ENCODE measurements at places on chromosomes 13 and 19.

DNA sequence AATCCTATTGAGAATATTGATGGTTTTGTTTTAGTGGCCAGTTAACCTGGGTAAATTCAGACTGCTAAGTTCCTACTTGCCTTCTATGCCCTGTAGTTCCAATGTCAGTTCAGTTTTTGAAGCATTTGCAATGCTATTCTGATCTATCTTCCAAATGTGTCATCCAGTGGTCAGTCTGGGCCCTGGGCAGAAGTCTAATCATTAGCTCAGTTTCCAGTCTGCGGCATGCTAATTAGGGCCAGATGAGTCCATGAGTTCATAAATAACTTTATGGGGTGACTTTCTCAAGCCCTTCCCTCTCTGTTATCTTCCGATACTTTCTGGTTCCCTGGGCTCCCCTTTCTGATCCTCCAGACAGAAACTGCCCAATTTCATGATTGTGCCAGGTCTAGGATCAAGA is 32.7 kb downstream of the FAM187B start:
- no peak for DNase-seq

DNA sequence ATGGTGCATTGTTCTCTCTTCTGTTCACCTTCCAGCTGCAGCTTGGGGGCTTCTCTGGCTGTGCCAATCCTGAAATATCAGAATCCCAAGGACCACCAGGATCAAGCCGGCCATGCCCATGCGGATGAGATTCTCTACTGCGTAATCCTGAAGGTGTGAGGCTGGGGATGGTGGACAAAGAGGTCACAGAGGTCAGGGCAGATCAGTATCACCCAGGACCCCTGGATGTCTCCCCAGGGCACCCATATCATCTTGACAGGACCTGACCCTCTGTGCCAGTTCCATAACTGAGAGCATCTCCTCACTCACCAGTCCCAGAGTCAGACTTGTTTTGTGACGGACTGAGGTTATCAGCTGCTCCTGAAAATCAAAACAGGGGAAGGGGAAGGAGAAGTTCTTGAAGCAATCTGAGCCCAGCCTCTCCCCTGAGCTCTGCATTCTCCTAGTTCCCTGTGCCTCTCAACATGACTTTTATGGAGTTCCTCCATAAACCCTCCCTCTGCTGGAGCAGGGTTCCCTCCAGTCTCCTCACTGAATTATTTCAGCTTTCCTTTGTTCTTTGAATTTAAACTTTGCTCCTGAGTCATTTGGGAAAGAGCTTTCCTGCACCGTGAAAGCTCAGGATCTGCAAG is 5.5 kb downstream of the LILRA5 start:
- DNase-seq, result no peak

DNA sequence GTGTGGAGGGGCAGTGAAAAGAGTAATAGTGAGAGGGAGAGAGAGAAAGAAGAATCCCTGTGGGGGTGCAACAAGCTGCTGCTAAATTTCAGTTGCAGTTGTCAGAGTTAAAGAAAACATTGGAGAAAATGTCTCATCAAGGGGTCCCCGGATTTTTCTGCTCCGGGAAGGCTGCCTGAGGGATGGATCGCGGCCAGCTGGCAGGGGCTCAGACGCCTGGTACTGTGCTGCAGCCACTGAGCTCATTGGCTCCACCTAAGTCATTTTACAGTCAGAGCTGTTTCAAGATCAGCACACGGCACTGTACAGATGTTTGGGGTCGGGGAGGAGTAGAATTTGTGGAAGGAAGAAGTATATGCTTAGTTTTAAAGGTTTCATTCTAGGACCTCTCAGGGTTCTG is 106.2 kb downstream of the SHISA2 start:
- DNase-seq, result no peak

DNA sequence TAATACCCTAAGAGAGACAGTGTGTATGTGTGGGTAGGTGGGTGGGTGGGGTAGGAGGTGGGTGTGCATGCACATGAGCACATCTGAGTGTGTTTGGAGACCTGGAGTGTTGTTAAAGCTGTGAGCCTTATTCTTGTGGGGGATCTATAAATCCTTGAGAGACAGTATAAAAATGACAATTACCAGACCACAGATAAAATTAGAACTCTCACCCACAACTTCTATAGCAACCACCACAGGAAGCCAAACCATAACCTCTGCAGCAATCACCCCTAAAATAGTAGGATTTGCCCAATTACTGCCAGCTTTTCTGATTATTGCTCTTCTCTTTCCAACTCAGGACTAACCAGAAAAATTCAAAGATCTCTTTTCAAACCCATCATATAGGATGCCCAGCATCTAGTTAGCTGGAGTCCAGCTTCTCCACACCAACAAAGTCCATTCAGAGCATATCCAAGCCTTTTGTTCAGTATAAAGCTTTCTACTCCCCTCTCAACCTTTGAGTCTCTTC is 93.4 kb upstream of the SLITRK1 start:
- no peak for DNase-seq

GRCh38 chr19:8926341-8926740 is 83.9 kb downstream of the MUC16 start:
- no peak for DNase-seq

- no peak for DNase-seq
Measured at GRCh38 chr13:42041684-42042035, 6.8 kb upstream of the DGKH start.

- DNase-seq, result no peak
Measured at GRCh38 chr13:112683581-112683980, 6.3 kb upstream of the ATP11A start.

DNA sequence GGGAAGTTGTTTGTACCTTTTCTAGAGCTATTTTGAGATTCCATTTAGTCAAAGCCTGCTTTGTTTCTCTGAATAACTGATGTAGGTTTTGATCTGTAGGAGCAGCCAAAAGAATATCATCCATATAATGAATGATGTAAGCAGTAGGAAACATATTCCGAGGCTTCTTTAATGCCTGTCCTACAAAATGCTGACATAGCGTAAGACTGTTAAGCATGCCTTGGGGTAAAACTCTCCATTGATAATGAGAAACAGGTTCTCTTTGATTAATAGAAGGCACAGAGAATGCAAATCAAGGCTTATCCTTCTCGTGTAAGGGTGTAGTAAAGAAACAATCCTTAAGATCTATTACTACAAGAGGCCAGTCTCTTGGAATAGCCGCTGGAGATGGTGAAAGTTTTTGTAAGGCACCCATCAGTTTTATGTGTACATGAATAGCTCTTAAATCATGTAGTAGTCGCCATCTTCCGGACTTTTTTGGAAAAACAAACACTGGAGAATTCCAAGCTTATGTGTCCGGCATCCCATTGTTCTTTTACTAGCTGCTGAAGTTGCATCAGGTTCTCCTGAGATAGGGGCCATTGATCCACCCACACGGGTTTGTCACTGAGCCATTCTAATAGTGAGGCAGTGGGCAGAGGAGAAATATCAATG is 13.5 kb downstream of the FPR3 start:
- DNase-seq, result no peak

DNA sequence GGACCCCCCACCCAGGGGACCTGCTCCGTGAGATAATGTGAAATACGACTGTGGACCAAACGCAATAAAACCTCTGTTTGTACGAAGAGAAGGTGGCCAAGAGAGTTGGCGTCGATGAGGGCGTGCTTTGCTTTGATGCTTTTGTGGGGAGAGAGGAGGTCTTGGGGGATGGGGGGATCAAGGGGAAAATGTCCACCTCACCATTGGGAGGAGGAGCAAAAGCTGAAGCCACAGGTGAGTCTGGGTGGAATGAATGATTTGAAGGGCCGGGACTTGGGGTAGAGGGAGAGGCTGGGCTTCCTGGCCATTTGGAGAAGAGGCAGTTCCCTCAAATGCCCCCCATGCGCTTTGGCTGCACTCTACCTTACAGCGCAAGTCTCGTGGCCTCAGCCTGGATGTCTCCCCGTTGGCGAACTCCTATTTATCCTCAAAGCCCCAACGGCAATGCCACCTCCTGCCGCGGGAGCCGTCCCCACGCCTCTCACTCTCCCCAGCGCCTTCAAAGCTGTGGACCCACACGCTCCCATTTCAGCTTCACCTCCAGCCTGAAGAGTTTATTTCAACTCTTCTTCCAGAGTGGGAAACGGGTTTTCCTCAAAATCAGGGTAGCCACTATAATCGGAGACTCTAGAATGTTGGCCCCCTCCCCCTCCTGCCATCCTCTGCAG is 795 bp upstream of the ABCA7 start:
- DNase-seq, result no peak

DNA sequence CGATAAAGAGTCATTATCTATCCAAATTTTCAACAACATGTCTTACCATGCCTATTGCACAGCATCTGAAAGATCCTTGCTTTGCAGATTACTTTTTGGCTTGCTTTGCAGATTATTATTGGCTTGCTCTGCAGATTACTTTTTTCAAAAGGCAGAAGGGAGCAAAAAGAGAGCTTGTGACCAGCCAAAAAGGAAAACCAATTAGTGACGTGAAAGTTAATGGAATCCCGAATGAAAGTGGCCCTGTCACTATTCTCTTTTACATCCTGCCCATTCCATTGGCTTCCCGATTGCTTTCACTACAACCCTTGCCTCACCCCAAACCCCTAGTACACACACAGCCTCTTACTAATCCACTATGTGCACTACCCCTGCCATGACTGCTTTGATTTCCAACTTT is 81.3 kb downstream of the LHFPL6 start:
- DNase-seq, result no peak

DNA sequence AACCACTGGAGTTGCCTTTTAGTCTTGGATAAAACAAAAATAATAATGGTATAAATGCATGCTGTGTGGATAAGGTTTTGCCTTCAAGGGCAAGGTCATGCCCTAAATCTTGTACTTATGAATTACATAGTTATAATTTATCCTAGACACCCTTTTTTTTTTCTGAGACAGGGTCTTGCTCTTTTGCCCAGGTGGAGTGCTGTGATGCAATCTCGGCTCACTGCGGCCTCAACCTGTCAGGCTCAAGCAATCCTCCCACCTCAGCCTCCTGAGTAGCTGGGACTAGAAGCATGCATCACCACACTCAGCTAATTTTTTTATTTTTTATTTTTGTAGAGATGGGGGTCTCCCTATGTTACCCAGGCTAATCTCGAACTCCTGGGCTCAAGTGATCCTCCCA is 7.7 kb upstream of the DACT3 start:
- DNase-seq, result no peak

GRCh38 chr13:24127116-24127631 is 33.3 kb upstream of the SPATA13 start:
- DNase-seq, result no peak

- DNase-seq, result no peak
Measured at GRCh38 chr13:101655435-101655834, 203.0 kb downstream of the ITGBL1 start.

DNA sequence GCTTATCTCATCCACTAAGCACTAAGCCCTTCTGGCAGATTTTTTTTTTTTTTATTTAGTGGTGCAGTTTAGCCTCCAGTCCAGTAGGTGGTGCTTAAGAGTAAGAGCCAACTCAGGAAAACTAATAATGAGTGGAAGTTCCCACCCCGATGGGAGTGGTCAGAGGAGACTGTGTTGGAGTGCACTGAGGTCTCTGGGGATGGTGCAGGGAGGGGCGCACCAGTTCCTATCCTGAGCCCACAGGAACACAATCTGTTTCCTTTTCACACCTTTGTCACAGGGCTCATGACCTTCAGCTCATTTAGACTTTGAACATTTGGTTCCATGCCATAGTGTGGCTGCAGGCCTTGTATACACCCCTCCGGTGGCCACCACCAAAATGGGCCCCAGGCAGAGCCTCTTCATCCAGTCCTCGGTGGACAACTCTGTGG is 367.4 kb downstream of the SPRY2 start:
- no peak for DNase-seq

GRCh38 chr19:2049741-2050348 is 1.2 kb downstream of the MKNK2 start:
- no peak for DNase-seq

- DNase-seq, result no peak
Measured at GRCh38 chr13:61830475-61830874, 414.8 kb upstream of the PCDH20 start.

- DNase-seq, result no peak
Measured at GRCh38 chr19:39187552-39187943, 9.2 kb upstream of the NCCRP1 start.

GRCh38 chr19:1069009-1069779 is 2.2 kb downstream of the ARHGAP45 start:
- no peak for DNase-seq

- DNase-seq, result no peak
Measured at GRCh38 chr13:59236944-59237343, 926.8 kb downstream of the DIAPH3 start.

GRCh38 chr13:42553098-42554046 is 20.6 kb upstream of the TNFSF11 start:
- no peak for DNase-seq

GRCh38 chr13:74683411-74683810 is 549.2 kb upstream of the KLF12 start:
- no peak for DNase-seq

- DNase-seq, result no peak
Measured at GRCh38 chr13:39023761-39024160, 14.1 kb downstream of the PROSER1 start.

- DNase-seq, result no peak
Measured at GRCh38 chr13:32086791-32087441, 55.3 kb downstream of the FRY start.

DNA sequence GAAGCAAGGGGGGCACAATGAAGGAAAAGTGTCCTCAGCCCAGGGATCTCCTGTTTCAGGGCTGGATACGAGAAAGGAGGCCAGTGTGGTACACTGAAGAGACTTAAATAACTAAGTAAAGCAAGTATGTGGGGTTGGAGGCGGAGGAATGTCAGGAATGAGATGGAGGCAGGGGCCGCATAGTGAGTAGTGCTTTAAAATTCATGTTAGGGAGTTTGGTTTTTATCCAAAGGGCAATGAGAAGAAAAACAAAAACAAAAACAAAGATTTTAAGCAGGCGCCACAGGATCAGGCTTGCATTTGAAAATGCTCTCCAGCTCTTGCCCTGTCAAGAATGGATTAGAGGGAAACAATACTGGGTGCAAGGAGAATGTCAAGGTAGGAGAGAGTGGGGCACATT is 273.4 kb downstream of the DCLK1 start:
- DNase-seq, result no peak

DNA sequence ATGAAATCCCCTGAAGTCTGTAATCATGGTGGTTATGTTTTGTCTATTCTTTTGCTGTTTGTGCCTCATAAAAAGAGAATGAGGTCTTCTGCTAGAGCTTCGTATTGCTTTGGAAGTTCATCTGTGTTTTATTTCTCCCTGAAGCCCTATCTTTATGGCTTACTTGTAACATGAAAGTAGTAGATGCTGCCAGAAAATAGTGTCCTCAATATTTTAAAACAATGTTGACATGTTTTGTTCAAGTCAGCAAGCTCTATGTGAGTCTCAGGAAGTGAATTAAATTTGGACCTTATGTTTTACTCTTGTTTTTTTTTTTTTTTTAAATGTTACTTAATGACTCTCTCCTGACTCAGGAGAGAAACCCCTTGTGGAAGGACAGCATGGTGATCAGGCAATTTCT is 130.5 kb downstream of the B3GLCT start:
- DNase-seq, result no peak

- no peak for DNase-seq
Measured at GRCh38 chr13:21685485-21686064, 14.7 kb downstream of the FGF9 start.

All from cortex of kidney (tissue), 1 donor.